ENCODE measurements at places on chromosomes 12 and 14. TPM values are rescaled to one million over a fixed set of nuclear protein-coding genes. Genes with fewer than 3 reads are reported as not detected.

Gene SCN8A
- total RNA-seq = 1.8 TPM

Gene NAP1L1
- 681 TPM for total RNA-seq

Gene SUDS3
- total RNA-seq = 13.2 TPM

Gene CLEC4C
- total RNA-seq = not detected

Gene CLEC4A
- not detected for total RNA-seq

Gene DBX2
- not detected for total RNA-seq

Gene GZMH
- total RNA-seq = not detected

Gene ANKRD13A
- total RNA-seq = 15.7 TPM

Gene ETFBKMT
- 0.82 TPM for total RNA-seq

Gene TAS2R30
- not detected for total RNA-seq

Gene PZP
- not detected for total RNA-seq

Gene ALX1
- total RNA-seq = 4.4 TPM
